ENCODE measurements at places on chromosomes 11 and 22.

DNA sequence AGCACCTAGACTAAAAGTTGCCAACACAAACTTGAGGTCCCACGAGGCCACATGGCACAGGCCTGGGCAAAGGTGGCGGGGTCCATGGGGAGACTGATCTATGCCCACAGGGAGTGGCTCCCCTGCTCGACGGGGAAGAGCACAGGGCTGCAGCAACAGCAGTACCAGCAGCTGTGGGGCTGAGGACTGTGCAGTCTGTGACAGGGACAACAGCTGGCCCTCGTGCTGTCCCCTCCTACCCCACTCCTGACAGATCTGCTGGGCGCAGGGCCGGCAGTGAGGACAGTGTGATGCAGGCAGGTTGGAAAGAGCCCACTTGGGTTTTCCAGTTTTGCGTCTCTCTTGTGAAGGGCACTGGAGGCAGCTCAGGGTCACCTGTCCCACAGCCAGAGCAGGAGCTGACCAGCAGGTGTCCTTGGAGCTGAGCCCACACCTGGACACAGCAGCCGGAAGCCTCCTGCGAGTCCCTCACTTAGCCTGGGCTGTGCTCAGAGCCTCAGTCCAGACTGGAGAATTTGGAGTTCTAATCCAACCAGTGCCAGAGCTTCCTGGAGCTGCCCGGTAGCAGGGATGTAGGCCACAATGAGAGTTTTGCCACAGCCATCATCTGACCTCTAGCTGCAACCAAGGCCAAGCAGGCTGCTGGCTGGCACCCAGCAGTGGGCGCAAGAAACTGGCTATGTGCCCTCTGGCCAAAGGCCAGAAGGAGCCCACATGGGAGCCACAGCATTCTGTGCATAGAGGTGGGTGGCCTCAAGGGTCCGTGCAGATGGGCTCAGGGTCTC, 3.6 kb upstream of the GAS2L1 start:
- no peak for DNase-seq

GRCh38 chr11:24298146-24298545, 198.7 kb upstream of the LUZP2 start:
- no peak for DNase-seq

DNA sequence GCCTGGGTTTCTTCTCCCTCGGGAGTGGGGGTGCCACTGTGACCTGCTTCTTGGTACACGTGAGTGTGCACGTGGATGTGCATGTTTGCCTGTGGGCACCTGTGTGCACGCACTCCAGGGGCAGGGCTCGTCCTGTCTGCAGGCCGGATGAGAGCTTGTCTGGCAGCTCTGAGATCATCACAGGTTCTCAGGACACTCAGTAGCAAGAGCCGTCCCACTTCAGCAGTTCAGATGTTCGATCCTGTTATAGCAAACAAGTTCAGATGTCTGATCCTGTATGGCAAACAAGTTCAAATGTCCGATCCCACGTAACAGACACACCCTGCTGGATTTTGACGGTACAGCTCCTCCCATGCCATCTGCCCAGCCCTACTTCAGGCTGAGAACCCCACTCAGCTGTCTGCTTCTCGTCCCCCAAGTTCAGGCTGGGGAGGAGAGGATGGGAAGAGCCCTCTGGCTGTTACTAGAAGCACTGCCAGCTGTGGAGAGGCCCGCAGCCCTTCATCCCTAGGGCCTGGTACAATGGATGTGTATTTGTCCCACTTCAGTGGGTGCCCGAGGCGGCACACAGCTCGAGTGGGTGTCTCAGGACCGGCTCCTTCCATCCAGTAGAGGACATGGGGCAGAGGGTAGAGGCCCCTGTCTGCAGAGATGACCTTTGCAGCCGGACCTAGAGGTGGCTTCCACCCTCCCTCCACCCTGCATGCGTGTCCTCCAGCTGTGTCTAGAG, 1126.9 kb downstream of the BRD1 start:
- DNase-seq: no peak

DNA sequence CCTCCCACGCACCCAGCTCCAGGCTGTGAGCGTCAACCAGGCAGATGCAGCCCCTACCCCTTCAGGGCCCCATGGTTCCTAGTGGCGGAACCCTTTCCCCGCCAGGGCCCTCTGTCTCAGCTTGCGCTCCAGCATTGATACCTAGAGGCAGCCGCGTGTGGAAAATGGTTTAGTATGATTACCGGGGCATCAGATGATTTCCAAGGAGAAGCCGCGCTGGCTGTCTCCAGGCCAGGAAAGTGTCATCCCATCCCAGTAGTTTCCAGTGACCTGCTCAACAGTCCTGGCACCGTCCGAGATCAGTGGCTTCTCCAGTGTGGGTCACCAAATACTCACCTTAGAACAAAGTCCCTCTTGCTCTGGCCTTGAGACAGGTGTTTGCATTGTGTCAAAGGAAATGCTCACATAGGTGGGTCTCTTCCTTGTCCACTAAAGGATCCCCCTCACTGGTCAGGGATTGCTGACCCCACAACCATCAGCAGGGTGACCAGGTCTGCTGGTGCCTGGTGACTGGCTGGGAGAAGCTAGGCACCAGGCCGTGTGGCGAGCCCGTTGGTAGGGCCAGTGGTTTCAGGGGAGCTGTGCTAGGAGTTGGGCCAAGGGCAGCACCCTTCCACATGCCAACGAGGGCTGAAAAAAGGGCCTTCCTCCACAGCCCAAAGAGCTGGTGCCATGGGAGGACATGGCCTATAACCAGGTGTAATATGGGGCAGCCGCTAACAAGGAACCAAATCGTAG, 109.4 kb downstream of the MORC2 start:
- DNase-seq: no peak

GRCh38 chr11:18063862-18064434, 17.9 kb upstream of the TPH1 start:
- no peak for DNase-seq

DNA sequence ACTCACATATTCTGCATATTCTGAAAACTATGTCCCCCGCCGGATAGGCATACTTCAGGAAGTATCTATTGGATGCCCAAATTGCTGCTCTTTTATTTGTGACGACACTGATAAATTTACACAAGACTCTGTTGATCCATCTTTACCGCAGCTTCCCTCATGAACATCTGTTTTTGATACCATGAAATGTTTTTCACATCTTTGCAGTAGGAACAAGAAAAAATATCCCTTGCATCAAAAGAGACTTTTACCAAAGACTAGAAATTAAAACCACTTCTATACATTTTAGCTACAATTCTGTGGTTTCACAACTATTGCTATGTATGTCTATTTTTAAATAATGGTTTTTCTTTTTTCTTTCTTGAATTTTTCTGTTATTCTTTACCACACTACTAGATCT, 15.3 kb downstream of the POU2AF2 start:
- DNase-seq: no peak

DNA sequence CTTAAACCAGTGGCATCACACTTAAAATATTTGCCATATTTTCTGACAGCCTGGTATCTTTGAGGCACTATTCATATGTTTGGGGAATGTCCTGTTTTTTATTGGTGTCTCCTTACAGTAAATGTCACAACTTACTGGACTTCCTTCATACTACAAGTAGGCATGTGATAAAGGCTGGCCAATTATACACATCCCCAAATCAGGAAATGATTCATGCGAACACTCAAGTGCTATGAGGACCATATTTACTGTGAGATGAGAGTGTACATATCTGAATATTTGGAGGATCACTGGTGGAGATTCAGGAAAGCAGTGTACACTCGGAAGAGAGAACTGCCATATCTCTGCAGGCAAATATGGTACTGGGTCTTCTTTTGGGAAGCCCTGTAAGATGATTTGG, 913.8 kb upstream of the CHORDC1 start:
- no peak for DNase-seq

- no peak for DNase-seq
Measured at GRCh38 chr22:28001171-28001835, 82.2 kb upstream of the PITPNB start.

GRCh38 chr11:57513911-57514537, 1.5 kb downstream of the SLC43A1 start:
- no peak for DNase-seq

DNA sequence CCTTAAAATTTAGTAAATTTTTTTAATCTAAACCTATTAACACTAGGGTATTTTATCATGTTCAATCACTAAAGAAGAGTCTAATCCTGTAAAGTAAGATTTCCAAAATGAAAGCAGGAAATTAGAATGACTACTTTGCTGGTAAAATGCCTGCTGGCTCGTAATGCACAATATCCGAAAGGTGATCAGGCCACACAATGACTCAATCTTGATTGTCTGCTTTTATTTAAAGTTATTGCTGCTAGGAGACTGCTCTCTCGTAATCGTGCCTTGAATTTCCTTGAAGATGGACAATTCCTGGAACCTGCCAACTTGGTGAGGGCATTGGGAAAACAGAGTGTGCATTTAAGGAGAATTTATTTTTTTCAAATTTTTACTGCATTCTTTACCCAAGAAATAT, 1786.5 kb upstream of the RAG2 start:
- no peak for DNase-seq

GRCh38 chr11:35292279-35292678, 127.1 kb downstream of the SLC1A2 start:
- no peak for DNase-seq

- DNase-seq: no peak
Measured at GRCh38 chr11:35138606-35138942, 397 bp upstream of the CD44 start.

All from T-helper 17 cell (primary cell).